ENCODE measurements at places on chromosomes 13 and 19. TPM values are rescaled to one million over a fixed set of nuclear protein-coding genes. Genes with fewer than 3 reads are reported as not detected.

DNA sequence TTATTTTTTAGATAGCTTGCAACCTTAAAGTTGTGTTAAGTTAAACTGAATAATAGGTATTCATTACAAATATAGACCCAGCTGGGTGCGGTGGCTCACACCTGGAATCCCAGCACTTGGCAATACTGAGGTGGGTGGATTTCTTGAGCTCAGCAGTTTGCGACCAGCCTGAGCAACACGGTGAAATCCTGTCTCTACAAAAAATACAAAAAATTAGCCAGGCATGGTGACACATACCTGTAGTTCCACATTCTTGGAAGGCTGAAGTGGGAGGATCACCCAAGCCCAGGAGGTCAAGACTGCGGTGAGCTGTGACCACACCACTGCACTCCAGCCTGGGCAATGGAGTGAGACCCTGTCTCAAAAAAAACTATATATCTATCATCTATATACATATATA lies 386.5 kb downstream of the PCDH17 start:
- DNase-seq = no peak

GRCh38 chr19:44903216-44903601 lies 2.4 kb upstream of the APOE start:
- no peak for DNase-seq

DNA sequence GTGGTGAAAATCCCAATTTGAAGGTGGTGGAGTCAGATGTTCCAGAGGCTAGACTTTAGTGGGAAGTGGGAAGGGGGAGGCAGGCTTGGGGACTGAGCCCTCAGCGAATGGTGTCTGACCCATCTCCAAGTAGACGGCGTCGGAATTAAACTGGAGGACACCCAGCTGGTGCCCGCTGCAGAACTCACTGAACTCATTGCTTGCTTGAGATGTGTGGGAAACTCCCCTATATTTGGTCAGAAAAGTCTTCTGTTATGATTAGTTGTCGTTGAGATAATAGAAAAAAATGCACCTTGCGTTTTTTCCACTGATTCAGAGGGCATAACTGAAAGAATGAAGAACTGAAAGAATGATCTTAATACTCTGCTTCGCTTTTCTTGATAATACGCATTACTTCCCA lies 871 bp upstream of the ZNF583 start:
- no peak for DNase-seq

DNA sequence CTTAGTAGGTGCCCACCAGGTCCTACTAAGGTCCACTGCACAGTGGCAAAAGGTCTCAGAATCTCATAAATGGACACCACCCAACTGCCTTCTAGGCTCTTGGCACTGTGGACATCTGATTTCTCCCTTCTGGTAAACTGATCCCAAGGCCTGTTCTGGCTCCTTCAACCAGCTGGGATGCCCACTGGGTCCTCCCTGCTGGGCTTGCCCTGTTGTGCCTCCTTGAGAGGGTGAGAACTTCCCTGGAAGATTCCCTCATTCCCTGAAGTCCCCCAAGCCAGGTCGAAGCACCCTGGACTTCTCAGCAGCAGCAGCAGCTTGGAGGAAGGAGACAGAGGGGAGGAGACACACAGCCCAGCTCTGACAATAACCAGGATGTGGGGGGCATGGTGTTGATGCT lies 6.6 kb upstream of the ZNF492 start:
- no peak for DNase-seq

DNA sequence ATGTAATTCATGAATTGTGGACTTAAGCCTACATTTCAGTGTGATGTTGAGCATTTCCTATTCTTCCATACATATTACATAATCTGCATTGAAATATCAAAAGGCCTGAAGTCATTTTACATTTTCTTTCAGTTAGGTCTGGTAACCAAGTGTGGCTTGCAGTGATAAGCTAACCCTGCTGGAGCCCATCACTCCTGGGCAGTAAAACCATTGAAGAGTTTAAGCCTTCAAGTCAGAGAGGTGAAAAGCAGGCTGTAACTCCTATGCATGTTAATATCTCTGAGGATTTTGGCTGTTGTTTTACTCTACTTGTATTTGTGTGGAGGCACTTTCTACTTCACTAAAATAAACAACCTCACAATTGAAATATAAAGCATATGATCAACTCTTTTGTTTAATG lies 248.8 kb downstream of the SLITRK5 start:
- no peak for DNase-seq

DNA sequence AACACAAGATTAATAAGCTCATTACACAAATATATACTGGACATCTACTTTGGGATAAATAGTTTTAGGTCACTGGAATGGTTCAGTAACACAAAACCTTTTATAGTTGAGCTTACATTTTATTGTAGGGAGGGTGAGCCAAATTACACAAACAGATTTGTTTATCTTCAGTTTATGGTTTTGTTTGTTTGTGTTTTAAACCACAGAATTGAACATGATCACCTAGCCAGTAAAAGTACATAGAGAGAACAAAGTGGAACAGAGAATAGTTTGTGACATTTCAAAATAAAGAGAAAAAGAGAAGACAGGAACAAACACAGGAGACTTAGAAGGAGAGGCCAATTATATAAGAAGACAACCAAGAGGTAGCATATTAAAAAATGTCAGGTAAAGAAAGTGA lies 1930.2 kb upstream of the PCDH20 start:
- no peak for DNase-seq

GRCh38 chr13:71863254-71863865 lies 3.6 kb downstream of the DACH1 start:
- DNase-seq = no peak

- DNase-seq = no peak
Observed at GRCh38 chr13:98609756-98610155, 32.8 kb upstream of the STK24 start.

GRCh38 chr13:103238441-103238840 lies 172.2 kb upstream of the SLC10A2 start:
- DNase-seq = no peak

DNA sequence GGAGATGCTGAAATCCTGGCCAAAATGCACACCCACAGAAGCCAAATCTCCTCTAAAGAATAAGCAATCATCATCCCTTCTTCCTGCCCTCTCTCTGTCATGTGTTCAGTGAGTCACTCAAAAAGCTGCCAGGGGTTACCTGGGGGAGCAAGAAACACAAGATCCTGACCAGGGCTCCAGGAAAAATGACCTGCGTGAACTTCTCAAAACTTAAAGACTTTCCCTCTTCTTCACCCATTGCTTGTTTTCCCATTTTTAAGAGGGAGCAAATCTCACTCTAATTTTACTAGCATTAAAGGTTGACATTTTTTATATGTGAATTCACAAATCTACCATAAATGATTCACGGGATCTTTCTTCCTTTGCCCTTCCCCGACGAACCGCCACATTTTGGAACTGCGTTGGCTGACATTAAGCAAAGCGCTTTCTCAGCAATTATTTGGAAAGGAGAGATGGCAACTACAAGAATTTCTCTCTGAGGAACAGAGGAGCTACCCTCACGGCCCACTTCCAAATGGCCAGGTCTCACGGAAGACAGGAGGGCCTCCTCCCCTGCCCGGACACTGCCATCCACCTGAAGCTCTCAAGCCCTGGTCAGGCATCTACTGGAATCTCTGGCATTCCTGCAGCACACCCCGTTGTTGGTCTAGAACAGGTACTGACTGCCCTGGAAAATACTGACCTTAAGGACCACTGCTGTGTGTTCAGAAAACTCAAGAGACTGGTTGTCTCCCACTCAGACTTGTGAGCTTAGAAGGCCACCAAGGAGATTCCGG lies 14.2 kb downstream of the TSHZ3 start:
- no peak for DNase-seq

DNA sequence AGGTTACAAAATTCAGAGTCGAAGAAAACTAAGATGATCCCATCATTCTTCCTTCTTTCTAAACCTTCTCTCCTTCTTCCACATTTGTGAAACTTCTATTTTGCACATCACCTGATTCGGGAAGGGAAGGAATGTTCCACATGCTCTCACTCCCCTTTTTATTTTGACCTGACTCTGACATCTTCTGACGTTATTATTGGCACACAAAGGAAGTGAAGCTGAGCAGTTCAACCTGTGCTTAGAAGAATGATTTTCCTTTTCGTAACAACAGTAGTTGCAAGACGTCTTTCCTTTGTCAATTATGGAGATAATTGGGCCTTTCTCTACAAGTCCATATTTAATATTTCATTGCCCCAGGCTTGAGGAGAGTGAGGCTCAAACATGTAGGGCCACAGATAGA lies 18.0 kb downstream of the FAM124A start:
- no peak for DNase-seq

- DNase-seq = no peak
Observed at GRCh38 chr13:53206455-53206854, 177.8 kb downstream of the OLFM4 start.

GRCh38 chr13:88217372-88217771 lies 546.2 kb downstream of the SLITRK5 start:
- DNase-seq = no peak

GRCh38 chr19:15641901-15642491 lies 1.3 kb downstream of the CYP4F3 start:
- DNase-seq = no peak

DNA sequence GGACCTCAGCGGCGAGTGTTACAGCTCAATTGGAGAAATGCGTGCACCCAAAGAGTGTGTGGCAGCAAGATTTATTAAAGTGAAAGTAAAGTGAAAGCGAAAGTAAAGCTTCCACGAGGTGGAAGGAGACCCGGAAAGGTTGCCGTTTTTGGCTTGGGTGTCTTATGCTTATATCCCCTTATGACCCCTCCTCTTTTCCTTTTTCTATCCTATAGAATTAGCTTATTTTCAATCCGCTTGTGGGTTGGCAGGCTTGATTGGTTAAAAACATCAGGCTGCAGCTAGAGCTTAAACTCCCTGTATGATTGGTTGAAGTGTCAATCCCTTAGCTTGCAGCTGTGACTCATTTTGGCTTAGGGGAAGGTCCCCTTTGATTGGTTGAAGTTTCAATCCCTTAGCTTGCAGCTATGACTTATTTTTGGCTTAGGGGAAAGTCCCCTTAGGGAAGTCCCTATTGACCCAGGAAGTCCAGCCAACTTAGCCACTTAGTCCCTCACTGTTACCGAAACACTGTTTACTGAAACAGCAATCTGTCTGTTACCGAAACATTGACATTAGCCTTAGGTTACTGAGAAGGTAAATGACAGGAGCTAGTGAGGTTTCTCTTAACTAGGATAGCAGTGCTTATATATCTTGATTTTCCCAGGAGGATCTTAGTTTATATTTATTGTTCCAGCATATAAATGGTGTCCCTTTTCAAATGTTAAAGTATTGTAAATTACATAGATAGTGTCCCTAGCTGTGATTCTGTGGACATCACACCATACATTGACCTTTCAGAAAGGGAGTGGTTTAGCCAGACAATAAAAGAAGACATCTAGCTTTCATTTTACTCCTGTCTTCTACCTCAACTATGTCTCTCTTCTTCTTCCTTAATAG lies 575.8 kb downstream of the DACH1 start:
- peak; percentile 39 for DNase-seq

DNA sequence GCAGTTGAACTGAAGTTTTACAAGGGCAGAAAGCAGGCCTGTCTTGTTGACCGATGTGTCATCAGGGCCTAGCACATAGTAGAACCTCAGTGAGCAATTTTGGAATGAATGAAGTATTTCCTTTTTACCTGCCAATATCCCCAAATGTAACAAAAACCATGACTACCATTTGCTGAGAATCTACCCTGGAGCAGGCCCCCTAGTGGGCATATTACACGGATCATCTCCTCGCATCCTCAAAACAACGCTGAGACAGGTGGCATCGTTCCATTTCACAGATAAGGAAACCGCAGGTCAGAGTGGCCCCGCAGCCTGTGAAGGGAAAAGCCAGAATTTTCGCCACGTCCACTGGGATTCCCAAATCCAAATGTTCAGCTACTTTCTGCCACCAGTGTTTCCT lies 77.9 kb downstream of the CACNA1A start:
- DNase-seq = no peak

DNA sequence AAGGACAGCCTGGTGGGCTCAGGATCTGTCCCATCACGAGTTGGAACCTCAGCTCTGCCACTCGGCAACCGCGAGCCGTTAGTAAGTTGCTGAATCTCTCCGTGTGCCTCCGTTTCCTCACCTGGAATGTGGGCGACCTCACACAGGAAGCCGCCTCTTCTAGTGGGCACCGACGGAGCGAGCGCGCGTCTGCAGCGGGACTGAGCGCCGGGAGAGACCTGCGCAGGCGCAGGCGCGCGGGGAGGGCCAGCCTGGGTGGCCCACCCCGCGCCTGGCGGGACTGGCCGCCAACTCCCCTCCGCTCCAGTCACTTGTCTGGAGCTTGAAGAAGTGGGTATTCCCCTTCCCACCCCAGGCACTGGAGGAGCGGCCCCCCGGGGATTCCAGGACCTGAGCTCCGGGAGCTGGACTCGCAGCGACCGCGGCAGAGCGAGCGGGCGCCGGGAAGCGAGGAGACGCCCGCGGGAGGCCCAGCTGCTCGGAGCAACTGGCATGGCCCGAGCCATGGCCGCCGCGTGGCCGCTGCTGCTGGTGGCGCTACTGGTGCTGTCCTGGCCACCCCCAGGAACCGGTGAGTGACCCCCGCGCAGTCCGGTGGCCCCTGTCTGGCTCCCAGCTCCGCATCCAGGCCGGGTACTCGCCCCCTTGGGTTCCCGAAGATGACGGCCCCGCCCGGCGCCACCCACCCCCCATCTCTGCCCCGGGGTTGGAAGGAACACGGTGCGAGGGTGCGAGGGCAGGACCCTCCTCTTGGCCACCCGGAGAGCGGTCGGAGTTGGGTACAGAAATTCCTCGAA lies at the start of gene PVR:
PVR (plus strand) TSS at position 306 of the 797 bp plus-strand sequence; CDS start at position 493, 187 bp downstream.
- peak; percentile 6 for DNase-seq

Gene TNFAIP8L1
- 13.2 TPM for total RNA-seq

Gene LILRB4
- total RNA-seq = not detected

Gene ARHGAP35
- 22.6 TPM for total RNA-seq

Gene SMIM44
- not detected for total RNA-seq

Gene SLC46A3
- 3.8 TPM for total RNA-seq

Gene PRR19
- 1.0 TPM for total RNA-seq

Gene ZNF85
- total RNA-seq = 10.0 TPM

Data from activated T-helper 1 cell treated with anti-CD3 and anti-CD28 coated beads, Interleukin-12 subunit alpha, Interleukin-12 subunit beta, Interleukin-2, Interleukin-4 antibody, amounts not matched to agents 30 ng/mL and 10 ng/mL and 1 ng/mL, durations not matched to agents 14 hours and 24 hours and 36 hours (primary cell).